Panc1 (cell line): ENCODE measurements at places on chromosomes 1 and 21.
A peak's percentile ranks its signal among the peaks of the same experiment; 100 is the strongest.

DNA sequence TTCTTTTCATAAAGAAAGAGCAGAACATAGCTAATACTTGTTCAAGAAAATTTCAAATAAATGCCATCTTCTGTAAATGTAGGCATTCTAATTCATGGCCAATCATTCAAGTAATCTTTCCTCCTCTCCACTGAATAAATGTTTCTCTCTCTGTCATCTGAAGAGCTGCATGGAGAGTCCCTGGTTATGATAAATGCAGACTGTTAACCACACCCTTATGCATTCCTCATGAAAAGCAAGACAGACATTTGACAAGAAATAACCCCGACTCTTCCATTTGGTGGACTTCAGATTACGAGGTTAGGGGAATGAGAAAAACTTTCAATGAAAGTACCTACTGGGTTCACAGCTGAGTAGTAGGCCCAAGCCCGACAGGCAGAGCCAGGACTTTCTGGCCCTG is 44.7 kb upstream of the SLC19A2 start:
- DNase-seq: no peak

DNA sequence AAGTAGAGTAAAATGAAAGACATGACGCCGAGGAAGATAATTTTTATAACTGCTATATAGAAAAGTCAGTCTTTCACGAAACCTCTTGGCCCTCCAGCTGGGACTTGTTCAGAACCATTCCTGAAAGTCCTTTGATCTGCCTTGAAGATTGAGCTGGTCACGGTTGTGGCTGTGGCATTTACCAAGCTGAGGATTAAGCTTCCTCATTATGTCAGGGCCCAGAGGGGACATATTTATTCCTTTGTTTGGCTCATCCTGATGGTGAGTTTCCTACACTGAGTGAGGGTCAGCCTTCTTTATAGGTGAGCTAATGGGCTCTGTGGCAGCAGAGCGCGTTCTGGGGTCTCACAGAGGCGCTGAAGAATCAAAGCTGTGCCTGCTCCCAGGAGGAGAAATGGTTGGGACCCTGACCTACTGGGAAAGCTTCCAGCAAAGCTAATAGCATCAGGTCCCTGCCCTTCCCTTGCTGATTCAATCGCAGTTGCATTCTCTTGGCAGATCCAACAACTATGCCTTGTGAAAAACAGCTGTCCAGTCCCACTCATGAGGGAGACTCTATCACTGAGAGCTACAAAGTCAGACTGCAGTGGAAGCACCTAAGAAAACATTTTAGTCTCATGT is 43.2 kb upstream of the PBX1 start:
- no peak for DNase-seq

DNA sequence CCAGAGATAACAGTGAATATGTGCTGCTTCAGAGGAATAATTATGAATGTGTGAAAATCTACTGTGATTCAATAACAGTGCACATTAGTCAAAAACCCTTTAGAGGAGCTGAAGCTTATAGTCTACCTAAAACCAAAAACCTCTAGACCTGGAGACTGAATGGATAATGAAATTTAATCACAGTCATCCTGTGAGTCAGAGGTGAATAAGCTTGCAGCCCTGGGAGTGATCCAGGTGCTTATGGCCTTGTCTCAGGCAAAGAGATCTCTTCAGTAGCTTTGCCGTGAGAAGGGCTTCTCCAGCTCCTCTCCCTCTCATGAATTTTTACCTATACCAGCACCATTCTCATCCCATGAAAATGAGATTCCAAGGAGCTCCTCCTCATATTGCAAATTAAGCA is 81.3 kb upstream of the RGS4 start:
- peak; percentile 10 for DNase-seq

DNA sequence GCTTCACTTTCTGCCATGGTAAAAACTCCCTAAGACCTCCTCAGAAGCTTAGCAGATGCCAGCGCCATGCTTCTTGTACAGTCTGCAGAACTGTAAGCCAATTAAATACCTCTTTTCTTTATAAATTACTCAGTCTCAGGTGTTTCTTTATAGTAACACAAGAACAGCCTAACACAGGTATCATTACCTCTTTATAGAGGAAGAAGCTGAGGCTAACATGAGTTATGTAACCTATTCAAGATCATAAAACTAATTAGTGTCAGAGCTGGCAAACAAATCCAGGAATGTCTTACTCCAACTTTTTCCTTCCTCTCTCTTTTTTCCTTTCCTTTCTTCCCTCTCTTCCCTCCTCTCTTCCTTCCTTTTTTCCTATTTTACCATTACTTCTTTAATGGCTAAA is 9.3 kb downstream of the NTMT2 start:
- DNase-seq: no peak

DNA sequence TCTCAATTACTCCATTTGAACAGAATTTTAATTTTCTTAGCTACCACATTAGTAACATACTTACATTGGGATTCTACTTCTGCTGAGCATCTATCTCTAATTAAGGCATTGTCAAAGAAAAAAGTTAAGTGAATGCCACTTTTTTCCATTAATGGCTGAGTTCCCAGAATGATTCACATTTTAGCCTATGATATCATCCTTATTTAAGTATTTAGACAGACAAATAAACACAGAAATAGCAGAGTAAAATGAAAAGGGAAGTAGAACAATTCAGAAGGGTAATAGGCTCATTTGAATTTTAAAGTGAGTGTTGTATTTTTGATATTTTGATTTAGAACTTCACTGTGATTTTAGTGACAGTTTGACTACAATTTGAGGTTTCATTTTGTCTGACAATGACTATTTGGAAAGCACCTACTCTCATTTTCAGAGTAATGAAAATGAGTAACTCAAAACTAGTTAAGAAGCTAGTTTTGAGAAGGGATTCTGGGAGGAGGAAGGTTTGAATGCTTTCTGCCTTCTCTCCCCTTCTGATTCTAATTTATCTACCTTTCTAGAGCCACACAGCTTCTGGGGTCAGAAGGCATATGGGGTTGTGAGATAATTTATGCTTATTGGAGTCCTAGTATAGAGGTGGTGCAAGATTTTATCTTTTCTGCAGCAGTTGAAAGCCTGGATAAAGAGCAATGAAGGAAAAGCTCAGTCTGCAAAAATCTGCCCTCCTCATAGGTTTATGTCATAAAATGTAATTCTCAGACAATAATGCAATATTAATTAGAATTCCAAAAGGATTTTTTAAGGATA is 15.5 kb downstream of the LYPLAL1 start:
- DNase-seq: no peak

DNA sequence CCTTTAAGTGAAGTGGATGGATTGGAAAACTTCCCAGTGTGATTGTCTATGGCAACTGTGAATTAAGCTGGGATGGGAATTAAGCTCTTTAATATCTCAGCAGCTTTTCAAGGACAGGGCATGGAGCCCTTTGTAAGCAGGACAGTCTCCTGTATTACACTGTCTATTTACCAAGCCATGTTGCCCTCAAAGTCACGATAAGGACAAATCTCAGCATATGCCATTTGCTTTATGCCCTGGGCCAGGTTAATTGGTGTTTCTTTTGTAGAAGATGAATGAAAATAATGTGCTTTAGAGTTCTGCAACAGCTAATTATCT is 17.6 kb downstream of the UTP25 start:
- no peak for DNase-seq
